Posterior vena cava (tissue), 2 donors: ENCODE measurements at places on chromosomes 7 and 10.
A peak's percentile ranks its signal among the peaks of the same experiment; 100 is the strongest.

GRCh38 chr7:1851721-1852516 is 181.8 kb downstream of the ELFN1 start:
- peak; percentile 62 for DNase-seq

- DNase-seq: peak; percentile 77
Observed at GRCh38 chr7:128948312-128948973, 10.7 kb downstream of the IRF5 start.

GRCh38 chr7:129341816-129342806 is 92.1 kb upstream of the STRIP2 start:
- DNase-seq: no peak

DNA sequence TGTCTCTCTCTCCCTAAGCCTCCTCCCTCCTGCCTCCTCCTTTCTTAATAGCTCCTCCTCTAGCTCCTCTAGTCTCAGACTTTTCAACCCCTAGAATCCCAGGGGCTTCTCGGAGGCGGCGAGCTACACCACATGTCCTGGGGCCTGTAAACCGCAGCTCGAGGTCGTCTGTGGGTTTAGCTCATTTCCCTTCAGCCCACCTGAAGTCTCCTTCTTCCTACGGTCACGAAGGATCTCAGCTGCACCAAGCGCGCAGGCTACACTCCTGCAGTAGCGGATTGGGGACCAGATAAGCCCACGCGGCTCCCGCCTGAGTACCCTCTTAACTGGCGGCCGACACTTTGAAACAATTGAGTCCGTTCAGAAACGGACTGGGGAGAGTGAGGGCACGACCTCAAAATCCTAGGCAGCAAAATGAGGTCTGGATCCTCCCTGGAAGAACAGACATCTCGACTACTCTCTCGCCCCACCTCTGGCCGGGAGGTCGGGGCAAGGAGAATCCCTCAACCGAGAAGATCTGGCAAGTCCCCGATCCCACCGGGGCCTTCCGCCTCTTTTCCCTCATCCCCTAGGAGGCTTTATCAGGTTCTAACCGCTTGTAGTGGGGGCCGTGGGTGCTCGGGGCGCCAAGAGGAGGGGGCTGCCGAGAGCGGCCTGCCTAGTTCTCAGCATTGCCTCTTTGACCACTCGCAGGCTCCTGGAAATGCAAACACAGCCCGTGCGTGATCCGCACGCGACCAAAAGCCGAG is 1.3 kb upstream of the SORCS3 start:
- no peak for DNase-seq

DNA sequence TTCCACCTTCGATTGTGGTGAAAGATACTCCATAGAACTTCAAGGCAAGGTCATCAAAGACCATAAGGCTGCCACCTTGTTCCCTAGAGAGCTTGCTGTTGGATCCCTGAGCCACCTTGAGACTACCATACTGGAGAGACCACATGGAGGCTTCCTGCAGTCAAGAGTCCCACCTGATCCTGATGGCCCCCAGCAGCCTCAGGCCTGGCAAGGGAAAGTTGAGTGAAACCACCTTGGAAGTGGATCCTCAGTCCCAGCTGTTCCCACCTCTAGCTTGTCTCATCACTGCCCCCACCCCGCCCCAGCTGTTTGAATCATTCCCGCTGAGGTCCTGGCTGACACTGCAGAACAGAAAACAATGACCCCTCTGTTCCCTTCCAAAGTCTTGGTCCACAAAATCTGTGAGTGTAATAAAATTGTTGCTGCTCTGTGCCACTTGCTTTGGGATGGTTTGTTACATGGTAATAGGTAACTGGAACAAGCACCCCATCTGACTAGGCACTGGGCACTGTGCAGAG is 32.0 kb downstream of the PRLHR start:
- no peak for DNase-seq

- peak; percentile 83 for DNase-seq
Observed at GRCh38 chr10:132627666-132628531, 90.3 kb downstream of the INPP5A start.

DNA sequence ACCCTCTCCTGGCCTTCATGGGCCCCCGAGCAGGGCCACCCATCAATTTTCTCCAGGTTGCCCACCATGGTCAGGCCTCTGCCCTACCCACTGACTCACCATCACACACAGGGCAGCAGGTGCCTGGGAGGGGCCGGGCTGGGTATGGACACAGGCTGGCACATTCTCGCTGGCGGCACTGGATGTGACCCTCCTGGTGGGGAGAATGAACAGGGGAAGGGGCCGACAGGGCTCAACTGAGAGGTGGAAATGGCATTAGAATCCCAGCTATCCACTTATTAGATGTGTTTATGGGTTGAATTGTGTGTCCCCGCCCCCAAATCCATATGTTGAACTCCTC is 16.4 kb downstream of the KCP start:
- DNase-seq: peak; percentile 46

DNA sequence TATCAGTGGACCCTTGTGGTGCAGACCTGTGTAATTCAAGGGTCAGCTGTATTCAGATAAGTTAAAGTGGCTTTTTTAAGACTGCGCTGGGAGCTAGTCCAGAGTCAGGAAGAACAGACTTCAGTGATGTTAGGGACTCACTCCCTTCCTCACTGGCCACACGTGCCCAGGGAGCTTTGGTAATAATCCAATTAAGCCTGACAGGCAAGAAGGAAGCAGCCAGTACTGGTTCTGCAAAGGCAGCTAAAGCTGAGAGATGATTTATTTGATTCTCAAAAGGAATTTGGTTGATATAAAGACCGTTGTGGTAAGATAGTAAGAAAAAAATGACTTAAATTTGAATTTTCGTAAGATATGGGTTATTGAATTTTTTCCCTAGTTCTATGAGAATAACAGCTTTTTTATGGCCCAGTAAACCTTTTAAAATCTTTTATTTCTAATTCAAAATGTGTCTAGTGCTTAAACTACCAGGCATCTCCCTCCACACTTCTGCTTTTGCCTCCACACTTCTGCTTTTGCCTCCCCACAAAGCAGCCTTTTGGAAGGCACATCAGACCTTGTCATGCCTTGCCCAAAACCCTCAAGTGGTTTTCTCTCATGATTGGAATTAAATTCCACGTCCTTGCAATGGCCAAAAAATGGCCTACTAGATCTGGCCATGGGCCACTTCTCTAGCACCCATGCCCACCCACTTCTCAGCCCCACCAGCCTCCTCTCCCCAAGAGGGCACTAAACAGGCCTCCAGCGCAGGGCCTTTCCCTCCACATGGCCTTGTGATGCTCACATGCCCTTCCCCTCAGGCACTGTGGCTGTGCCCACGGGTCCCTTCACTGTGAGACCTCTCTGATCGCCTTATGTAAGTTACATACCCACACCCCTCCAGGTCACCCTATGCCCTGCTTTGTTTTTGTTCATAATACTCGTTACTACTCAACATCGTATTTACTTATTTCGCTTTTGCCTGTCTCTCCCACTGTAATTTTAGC is 92.5 kb downstream of the POU6F2 start:
- no peak for DNase-seq

DNA sequence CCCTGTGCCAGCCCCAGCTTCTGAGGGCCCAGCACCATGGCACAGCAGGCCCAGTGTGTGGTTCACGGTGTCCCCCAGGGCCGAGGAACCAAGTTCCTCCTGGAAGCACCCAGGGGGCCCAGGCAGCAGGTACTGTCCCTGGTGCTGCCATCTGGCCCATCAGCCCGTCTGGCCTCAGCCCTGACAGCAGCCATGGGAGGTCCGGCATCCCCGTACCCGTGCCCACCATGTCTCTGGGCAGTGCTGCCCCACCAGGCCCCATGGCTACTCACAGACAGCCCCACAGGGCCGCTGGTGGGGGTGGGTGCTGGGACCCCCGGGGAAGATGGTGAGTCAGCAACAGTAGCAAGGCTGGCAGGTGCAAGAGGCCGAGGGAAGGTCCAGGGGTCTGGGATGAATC is 32.8 kb downstream of the STK32C start:
- DNase-seq: no peak

DNA sequence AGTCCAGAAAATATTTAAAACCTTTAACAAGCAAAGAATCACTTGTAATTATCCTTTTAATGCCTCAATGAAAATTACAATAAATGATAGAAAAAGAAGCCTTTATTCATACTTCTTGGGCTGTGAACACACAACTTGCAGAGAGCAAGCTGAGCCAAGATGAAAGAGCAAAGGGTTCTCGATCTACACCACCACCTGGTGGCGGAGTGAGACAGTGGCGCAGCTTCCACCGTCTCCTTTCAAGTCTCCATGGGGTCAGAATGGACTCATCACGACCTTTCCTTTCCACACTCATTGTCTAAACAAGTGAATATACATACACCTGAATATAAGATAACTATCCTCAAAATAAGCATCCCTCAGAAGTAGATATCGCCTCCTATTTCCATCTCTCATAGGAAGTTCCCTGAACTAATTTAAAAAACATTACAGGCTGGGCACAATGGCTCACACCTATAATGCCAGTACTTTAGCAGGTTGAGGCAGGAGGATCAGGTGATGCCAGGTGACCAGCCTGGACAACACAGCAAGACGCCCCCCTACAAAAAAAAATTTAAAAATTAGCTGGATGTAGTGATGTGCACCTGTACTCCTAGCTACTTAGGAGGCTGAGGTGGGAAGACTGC is 40.7 kb downstream of the ATE1 start:
- no peak for DNase-seq

DNA sequence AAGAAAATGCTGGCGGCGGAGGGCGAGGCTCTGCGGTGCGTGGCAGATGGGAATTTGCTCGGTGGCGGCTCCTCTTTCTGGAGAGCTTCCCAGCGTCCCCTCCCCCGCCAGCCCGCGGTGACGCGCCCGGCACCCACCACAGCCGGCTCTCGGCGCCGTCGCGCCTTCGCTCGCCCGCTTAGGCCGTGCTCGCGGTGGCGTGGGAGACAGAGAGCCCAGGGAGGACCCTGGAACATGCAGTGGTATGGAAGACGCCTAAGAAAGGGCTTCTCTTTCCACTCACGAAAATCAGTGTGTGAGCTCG is 576 bp upstream of the CSGALNACT2 start:
- peak; percentile 86 for DNase-seq

- DNase-seq: no peak
Observed at GRCh38 chr10:102660888-102661657, 16.8 kb downstream of the TRIM8 start.

DNA sequence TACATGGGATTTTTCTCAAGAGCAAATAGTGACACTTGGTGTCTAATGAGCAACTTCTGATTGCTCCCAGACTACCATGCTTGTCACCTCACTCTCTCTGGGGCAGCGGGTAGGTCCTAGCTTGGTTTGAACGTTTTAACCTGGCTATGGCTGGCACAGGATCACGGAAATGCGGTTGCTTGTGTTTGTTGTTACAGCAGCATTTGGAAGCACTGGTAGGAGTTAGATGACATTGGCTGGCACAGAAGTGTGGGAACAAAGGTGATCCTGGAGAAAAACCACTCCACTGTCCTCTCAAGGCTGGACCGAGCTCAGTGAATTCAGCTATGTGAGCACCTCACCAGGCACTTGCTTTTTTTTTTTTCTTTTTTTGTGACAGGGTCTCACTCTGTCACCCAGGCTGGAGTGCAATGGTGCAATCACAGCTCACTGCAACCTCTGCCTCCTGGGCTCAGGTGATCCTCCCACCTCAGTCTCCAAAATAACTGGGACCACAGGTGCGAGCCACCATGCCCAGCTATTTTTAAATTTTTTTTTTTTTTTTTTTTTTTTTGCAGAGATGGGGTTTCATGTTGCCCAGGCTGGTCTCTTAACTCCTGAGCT is 3.5 kb upstream of the PFKFB3 start:
- DNase-seq: no peak
